ENCODE measurements at places on chromosomes 5 and 9.

- peak; percentile 44 for DNase-seq
Observed at GRCh38 chr5:126348855-126349635, 74.2 kb upstream of the GRAMD2B start.

GRCh38 chr9:10036095-10036494, 576.7 kb downstream of the PTPRD start:
- DNase-seq: no peak

DNA sequence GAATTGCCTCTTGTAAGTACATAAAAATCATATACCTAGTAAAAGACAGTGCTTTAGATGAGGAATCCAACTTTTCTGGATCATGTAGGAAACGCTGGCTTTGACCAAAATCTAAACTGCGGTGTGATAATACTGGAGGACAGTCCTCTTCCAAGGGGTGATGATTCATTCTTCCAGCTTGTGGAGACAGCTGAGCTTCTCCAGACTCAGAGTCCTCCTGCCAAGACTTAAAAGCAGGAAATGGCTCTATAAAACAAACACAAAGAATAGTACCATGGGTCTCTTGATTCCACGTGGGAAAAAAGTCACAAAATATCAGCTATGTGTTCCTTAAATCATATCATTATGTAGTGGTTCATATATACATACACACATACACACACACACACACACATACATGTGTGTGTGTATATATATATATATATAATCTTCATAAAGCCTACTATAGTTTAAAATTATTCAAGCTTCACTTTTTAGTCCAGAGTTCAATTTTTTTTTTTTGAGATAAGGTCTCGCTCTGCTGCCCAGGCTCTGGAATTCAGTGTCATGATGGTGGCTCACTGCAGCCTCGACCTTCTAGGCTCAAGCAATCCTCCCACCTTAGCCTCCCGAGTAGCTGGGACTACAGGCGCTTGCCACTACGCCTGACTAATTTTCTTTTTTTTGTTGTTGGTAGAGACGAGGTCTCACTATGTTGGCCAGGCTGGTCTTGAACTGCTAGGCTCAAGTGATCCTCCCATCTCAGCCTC, 65.0 kb downstream of the PKD2L2 start:
- no peak for DNase-seq

- DNase-seq: peak; percentile 53
Observed at GRCh38 chr9:23492126-23493002, 333.7 kb downstream of the ELAVL2 start.

- DNase-seq: no peak
Observed at GRCh38 chr5:669111-669841, 23.9 kb downstream of the TPPP start.

- no peak for DNase-seq
Observed at GRCh38 chr9:886886-887285, 45.4 kb downstream of the DMRT1 start.

GRCh38 chr9:18710065-18710464, 236.1 kb downstream of the ADAMTSL1 start:
- no peak for DNase-seq

GRCh38 chr5:143509758-143510221, 106.3 kb upstream of the NR3C1 start:
- DNase-seq: no peak

- DNase-seq: peak; percentile 16
Observed at GRCh38 chr5:157431544-157432200, 28.3 kb upstream of the NIPAL4 start.

DNA sequence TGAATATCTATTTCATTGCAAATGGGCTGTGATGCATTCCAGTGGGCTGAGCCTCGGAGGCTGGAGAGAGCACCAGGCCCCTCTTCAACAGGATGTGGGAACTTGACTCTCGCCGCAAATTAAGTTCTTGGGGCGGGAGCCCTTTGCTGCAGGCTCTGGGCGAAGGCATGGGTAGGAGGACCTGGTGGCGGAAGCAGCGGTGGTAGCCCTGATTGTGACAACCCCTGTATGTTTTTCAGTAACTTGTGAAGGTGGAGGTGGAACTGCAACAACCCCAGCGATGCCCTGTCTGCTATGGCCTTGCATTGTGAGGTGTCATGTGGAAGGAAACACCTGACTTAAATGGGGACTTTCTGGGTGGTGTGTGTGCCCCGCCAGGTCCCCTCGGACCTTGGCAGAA, 9.4 kb downstream of the FYB1 start:
- no peak for DNase-seq

DNA sequence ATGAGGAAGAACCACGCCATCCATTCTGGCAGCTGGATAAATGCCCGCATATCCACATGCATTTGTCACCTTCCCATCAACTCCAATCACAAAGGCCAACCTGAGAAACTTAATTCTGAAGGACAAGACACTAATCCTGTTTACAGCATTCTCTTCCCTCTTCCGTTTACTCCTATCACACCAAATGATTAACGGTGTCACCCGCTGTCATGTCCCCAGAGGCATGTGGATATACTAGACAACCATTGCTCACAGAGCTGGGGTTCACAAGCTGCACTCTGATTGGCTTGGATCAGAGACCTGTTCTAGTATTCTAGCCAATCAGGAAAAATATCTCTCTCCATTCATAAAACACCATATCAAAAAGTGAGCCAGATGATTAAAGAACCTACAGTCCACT, 3.6 kb downstream of the MACROH2A1 start:
- DNase-seq: no peak

- DNase-seq: no peak
Observed at GRCh38 chr5:132407970-132408369, 38.5 kb downstream of the SLC22A5 start.

- no peak for DNase-seq
Observed at GRCh38 chr9:16561121-16561520, 309.3 kb downstream of the BNC2 start.

DNA sequence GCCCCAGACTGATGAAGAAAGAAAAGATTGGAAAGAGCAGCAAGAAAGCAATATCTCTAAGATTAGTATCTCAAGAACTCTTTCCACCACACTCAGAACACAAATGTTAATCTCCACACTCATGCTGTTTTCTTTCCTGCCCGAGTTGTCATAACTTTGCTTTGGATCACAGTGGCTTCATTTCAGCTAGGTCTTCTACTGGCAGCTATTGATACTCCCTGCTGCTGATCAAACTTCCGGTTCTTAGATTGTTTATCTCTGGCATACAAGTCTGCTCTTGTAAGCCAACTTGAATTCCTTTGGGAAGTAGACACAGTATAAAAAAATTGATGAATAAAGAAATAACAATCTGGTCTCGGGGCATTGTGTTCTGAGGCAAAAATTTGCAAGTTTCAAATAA, 77.7 kb upstream of the SPEF2 start:
- no peak for DNase-seq

- DNase-seq: no peak
Observed at GRCh38 chr9:134360180-134360759, 34.0 kb downstream of the RXRA start.

GRCh38 chr5:65927503-65928321, 1.3 kb downstream of the ERBIN start:
- DNase-seq: no peak

DNA sequence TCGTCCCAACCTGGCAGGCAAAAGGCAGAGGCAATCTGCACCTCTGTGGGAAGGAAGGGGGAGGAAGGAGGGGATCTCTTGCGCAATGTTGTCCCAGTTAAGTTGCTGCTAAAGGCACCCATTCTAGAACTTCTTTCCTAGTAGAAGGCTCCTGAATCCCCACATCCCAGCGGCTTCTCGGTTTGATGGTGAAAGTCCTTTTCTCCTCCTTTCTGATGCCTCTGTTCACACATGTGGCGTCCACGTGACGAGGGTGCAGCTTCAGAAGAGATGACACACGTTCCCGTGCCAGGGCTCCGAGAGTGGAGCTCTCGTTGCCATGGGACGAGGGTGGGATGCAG, 96.9 kb upstream of the FCN2 start:
- no peak for DNase-seq

DNA sequence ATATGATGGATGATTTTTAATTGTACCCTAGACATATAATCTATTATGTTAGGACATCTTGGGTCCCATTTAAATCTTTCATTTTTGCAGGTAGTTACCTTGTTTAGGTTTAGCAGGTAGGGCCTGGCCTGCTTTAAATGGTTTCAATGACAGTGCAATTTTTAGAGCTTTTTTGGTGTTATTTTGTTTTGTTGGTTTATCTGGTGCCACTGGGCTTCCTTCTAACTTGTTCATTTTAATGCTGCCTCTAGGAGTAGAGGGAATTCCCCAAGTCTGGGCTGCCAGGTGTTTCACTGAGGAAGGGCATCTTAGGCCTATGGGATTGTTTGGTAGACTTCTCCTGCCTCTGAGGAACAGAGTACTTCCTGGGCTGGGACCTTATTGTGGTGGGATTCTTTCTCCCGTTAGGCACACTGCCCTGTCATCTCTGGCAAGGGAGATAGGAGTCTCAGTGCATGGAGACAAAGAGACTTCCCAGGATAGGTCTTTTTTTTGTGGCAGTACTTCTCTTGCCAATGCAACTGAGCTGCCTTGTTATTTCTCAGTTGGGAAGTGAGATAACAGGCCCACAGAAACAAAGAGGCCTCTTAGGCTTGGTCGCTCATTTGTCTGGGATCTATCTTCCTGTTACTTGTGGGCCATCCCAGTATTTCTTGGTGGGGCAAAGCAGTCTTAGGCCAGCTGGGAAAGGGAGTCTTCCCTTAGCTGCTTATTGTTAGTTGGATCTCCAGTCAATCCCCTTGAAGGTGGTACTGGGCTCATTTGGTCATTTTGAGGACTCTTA, 282.9 kb downstream of the FER start:
- no peak for DNase-seq

- DNase-seq: no peak
Observed at GRCh38 chr9:134206311-134207300, 42.2 kb upstream of the RNU6ATAC start.

- no peak for DNase-seq
Observed at GRCh38 chr9:85630676-85631075, 111.1 kb downstream of the AGTPBP1 start.

DNA sequence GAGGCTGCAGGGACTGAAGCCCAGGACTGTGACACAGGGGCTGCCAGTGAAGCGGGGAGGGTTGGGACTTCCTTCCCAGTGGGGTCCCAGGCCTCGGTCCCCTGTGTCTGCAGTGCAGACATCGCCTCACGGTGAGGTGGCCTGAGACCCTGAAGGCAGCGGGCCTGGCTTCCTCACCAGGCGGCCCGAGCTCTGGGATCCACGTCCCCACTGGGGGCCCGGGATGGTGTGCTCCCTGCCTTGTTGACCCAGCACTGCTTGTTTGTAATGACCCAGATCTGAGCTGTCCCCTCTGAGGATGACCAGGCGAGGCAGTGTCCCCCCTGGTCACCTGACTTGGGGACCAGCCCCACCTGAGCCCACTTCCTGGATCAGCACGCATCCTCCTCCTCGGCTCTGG, 53.1 kb downstream of the COL5A1 start:
- DNase-seq: no peak

- DNase-seq: no peak
Observed at GRCh38 chr5:132296412-132297016, 2.3 kb downstream of the SLC22A4 start.

GRCh38 chr5:119439140-119439631, 13.1 kb upstream of the HSD17B4 start:
- DNase-seq: no peak
